Left forelimb (tissue), 1 donor: ENCODE measurements at places on chromosomes 13 and 19.

GRCh38 chr13:53126841-53127245 lies 98.2 kb downstream of the OLFM4 start:
- peak; percentile 71 for DNase-seq

DNA sequence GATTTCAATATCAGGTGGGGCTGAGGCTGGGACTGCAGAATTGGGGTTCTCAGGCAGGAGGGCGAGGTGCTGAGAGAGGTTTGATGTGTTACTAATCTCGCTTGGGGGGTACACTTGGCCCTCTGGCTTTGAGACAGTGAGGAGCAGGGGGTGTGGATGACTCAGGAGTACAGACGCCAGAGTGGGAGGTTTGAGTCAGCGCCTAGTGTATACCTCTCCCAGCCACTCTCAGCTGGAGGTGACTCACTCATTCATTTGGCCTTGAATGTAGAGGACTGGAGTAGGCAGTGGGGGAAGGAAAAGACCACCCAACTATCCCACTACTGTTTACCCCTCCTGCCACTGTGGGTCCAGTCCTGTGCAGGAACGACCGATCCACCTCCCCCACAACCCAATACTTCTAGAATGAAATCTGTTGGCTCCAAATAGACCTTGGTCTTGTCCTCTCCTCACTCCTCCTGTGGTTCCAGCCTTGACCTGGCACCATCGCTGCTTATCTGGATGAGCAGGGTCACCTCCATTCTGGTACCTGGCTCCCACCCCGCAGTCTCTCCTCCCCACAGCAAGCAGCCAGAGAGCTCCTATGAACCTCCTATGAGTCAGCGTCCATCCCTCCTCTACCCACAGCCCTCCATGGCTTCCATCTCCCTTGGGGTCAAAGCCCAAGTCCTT lies 20.1 kb upstream of the ZNRF4 start:
- DNase-seq = no peak

DNA sequence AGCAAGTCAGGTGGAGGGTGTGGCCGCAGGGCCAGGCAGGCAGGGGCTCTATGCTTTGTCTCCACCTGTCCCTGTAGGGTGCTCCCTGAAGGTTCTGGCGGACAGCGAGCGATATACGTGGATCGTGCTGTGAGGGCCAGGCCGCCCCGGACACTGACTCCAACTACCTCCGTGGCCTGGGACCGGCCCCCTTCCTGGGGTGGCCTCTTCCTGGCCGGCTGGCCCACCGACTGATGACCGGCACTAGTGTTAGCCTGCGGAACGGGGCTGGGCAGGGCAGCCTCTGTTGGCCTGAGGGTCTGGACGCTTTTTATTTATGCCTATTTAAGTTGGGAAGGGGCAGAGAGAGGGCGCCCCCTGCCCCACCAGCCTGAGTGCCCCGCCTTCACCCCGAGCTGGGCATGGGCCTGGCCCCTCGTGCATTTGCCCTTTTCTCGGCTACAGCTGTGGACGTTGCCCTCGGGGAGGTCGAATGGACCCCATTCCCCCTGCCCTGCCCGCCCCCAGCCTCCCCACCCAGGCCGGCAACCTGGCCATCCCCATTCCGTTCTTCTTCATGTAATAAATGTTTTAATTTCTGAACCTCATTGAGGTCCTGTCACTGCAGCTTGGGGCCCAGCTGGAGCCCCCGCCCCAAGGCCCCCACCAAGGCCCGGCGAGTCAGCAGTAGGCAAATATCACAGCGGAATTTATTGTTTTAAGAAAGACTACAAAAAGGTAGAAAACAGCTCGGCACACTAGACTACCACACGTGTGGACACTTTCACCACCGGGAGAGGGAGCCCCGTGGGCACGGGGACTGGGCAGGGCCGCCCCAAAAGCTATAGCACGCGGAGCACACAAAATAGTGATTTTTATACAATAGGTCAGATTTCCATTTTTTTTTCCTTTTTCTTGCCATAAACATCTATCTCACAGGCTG lies 8.8 kb downstream of the DCAF15 start:
- DNase-seq = no peak

DNA sequence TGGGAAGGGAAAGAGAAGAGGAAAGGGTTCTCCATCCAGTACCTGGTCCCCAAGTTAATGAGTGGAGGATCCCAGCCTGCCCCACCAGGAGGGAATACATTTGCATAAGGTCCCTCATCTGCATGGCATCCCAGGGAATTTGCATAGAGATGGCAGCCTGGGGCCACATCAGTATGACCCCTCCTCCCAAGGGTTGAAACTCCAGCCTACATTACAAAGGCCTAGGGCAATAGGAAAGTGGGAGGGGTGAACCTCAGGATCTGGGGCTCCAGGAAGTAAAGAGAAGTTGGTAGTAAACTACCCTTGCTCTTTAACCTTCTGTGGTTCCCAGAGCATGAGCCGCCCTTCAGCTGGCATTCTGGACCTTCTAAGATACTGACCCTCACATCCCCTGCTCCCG lies 6.8 kb upstream of the NECTIN2 start:
- no peak for DNase-seq

DNA sequence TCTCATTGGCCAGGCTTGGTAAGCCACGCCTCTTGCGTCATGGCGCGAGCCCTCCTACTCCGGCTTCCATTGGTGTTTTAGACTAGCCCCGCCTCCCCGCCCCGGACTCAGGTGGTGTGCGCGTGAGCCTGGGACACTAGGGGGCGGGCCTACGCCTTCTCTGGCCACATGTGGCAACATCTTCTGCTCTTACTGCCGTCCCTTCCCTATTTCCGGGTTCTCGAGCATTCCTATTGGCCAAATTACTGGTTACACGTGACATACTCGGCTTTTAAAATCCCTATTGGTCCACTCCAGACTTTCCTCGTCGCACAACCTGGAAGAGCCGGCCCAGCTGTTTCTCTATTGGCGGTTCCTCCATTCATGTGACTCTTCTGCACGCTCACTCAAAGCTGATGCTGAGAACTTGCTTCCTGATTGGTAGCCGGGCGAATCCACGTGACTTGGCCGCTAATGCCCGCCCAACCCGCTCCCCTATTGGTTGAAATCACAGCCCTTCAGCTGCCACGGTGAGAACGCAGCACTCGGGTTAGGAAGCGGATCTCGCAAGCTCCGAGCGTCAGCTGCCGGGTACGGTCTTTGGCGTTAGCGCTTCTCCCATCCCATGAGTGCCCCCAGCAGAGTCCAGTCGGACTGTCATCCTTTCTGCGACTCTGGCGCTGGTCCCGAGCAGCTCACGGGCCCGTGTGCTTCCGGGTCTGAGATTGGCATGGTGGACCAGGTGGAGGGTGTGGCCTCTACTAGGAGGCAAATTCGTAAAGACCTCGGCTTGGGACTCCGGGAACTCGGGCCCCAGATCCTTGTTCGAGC lies at the start of gene BLOC1S3:
Gene BLOC1S3, plus strand, starts transcription at position 523 of the 810 bp plus-strand sequence. CDS start 513 bp downstream, outside the sequence.
- DNase-seq = peak; percentile 100

DNA sequence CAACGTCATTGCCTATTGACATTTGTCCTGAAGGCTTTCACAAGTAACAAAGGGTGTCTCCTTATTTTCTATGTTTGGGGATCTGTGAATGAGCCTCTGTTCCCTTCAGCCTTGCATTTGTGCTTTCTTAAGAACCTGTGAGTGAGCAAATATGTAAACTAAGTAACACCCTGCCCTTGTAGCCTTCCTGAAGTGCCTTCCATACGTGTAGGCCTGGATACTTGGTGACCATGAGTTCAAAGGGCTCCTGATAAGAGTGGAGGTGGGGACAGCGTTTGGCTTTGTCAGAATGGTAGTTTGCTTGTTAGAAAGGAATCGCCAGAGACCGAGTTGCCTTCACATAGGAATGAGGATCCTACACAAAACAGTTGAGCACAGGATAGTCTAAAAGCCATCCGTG lies 14.5 kb upstream of the CCDC97 start:
- no peak for DNase-seq

- no peak for DNase-seq
These were observed 1.6 kb downstream of the RPL18 start for GRCh38 chr19:48617146-48617937.

GRCh38 chr19:50477751-50478515 lies 1.3 kb upstream of the GARIN5A start:
- no peak for DNase-seq

GRCh38 chr13:26219726-26220125 lies 2.4 kb downstream of the RNF6 start:
- no peak for DNase-seq

DNA sequence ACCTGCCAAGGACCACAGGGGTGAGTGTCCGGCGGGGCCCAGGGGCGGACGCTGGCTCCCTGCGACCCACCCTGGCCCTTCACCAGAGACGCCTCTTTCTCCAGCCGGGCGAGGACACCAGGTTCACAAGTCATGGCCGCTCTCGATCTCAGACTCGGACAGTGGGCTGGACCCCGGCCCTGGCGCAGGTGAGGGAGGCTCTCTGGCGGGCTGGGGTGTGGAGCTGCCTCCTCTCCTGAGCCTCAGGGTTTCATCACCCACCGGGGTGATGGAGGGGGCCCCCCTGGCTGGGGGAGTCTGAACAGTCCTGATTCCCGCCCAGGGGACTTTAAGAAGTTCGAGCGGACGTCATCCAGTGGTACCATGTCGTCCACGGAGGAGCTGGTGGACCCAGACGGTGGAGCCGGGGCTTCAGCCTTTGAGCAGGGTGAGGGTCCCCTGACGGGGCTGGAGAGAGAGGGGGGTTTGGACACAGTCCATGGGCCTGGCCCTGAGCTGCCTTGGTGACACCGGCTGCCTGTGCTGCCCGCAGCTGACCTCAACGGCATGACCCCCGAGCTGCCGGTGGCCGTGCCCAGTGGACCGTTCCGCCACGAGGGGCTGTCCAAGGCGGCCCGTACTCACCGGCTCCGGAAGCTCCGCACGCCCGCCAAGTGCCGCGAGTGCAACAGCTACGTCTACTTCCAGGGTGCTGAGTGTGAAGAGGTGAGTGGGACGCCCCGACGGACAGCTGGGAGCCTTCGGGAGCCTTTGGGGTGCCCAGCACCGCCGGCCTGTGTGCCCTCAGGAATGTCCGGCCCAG lies 13.6 kb downstream of the ARHGAP45 start:
- DNase-seq = no peak

- no peak for DNase-seq
These were observed 9.9 kb downstream of the CDC16 start for GRCh38 chr13:114244637-114245036.

DNA sequence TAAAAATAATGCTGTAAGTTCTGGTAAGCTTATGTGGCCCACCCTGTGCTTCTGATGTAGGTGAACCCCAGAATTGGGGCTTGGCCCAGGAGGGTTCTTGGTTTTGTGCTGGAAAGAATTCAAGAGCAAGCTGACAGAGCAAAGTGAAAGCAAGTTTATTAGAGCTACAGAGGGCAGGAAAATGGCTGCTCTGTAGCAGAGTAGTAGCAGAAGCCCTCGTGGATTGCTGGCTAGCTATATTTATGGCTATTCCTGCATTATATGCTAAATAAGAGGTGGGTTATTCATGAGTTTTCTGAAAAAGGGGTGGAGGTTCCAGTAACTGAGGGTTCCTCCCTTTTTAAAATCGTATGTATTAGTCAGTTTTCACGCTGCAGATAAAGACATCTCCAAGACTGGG lies 20.6 kb upstream of the ZNF599 start:
- DNase-seq = no peak

GRCh38 chr13:73303851-73304250 lies 245.0 kb downstream of the KLF5 start:
- no peak for DNase-seq

GRCh38 chr19:6273701-6274601 lies 5.8 kb downstream of the MLLT1 start:
- no peak for DNase-seq

GRCh38 chr19:39125199-39125553 lies 410 bp upstream of the PAK4 start:
- DNase-seq = no peak

- no peak for DNase-seq
These were observed 127.1 kb downstream of the VWA8 start for GRCh38 chr13:41833831-41834230.

- DNase-seq = no peak
These were observed 6.8 kb upstream of the SCN1B start for GRCh38 chr19:35023428-35023827.

GRCh38 chr19:7385062-7385461 lies 36.3 kb downstream of the ARHGEF18 start:
- DNase-seq = no peak

- DNase-seq = no peak
These were observed 75.2 kb downstream of the ATP11A start for GRCh38 chr13:112764864-112765561.

DNA sequence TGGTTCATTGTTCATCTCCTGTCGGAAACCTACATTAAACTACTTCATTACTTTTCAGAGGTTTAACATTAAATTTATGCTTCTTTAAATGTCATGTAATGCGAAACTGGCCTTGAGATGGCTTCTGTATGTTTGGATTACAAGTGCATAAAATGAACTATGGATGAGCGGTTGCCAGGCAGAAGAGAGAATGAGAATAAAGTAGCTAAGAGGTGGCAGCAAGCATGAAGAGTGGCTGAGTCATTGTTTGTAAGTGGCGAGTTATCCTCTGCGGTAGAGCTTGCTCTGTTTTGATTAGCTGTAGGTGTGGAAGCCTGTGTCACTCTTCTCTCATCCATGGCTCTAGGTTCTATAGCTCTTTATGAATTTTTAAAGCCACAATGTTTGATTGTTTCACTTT lies 1139.6 kb upstream of the PCDH9 start:
- no peak for DNase-seq

GRCh38 chr13:74114641-74115040 lies 19.6 kb downstream of the KLF12 start:
- no peak for DNase-seq

GRCh38 chr13:49586717-49587116 lies 1.4 kb upstream of the RCBTB1 start:
- DNase-seq = no peak

GRCh38 chr13:113489549-113490495 lies 689 bp downstream of the DCUN1D2 start:
- DNase-seq = no peak

- DNase-seq = no peak
These were observed 27.4 kb downstream of the EFNA2 start for GRCh38 chr19:1312767-1313694.

GRCh38 chr13:33078263-33078662 lies 62.0 kb downstream of the KL start:
- no peak for DNase-seq

DNA sequence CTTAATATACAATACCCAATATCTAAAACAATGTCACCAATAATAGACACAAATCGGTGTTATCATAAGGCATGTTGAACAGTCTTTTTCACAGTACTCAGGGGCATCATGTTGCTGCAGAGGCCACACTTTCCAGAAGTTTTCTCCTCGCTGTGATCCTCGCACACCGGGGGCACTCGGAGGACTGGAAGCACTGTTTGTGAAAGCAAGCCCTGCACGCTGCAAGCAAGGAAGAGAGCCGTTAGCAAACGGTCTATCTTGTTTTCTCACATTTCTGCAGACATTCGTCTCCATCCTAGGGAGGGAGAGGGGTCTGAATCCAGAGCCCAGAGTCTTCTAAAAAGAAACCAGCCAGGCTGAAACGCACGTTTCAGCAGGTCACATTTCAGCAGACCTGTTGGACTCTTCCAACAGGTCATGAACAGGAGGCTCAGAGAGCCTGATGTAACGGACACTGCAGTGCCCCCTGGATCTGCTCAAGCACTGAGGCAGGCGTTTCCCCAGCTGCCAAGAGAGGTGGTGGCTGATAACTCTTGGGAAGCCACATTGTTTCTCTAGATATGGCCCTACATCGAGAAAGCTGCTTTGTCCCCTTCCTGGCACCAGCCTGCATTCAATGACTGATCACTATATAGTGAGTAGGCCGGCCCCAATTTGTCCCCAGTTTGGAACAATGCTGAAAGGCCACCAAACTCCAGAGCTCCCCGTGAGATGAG lies 43.6 kb downstream of the RUBCNL start:
- DNase-seq = no peak
